ENCODE measurements at places on chromosomes 13 and 19.

GRCh38 chr13:100131863-100132574 is 43.1 kb downstream of the PCCA start:
- DNase-seq, result peak; percentile 71

DNA sequence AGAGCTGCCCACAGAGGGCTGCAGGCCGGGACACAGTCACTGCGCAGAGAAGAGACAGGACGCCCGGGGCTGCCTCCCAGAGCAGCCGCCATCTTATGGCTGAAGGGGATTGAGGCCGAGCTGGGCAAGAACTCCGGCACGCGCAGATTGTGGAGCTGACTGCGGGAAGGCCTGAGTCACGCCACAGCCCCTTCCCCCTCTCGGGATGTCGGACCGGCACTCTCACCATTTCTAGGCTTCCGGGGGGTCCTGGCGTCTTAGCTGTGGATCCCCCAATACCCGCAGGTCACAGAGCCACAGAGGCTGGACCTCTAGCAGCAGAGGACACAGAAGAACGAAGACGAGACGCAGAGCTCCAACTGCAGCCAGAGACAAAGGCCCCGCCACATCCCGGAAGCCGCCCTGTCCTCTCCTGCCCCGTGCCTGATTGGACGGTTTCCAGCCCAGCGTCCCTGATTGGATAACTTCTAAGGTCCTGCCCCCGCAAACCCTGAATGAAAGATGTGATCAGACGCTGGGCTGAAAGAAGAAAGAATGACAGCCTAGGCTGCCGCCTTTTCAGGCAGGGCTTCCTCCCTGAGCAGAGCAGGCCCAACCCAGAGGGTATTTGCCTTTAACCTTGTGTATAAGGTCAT is at the start of gene ZNF43:
ZNF43 (minus strand) TSS at position 373 of the 635 bp plus-strand sequence; CDS start at position 229, 144 bp downstream.
- peak; percentile 76 for DNase-seq

- DNase-seq, result no peak
Measured at GRCh38 chr13:73934215-73934641, 200.0 kb downstream of the KLF12 start.

DNA sequence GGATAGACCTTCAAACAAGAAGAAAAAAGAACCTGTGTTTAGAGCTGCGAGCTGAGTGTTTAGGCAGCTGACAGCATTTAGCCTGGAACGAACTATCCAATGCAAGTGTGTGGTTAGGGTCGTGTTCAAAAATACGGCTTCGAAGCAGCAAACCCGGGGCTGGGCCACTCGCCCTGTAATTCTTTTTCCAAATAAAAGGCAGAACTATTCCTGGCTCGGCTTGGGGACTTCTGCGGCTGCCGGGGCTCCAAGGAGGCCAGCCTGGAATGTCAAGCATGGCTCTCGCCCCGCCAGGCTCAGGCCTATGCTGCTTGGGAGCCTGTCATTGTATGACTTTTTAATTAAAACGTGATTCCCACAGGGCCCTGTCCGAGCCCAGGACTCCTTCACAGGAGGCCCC is 51.7 kb upstream of the KLF2 start:
- no peak for DNase-seq

GRCh38 chr13:52141299-52141698 is 12.4 kb upstream of the NEK5 start:
- DNase-seq, result no peak

- no peak for DNase-seq
Measured at GRCh38 chr13:73733706-73734105, 400.5 kb downstream of the KLF12 start.

DNA sequence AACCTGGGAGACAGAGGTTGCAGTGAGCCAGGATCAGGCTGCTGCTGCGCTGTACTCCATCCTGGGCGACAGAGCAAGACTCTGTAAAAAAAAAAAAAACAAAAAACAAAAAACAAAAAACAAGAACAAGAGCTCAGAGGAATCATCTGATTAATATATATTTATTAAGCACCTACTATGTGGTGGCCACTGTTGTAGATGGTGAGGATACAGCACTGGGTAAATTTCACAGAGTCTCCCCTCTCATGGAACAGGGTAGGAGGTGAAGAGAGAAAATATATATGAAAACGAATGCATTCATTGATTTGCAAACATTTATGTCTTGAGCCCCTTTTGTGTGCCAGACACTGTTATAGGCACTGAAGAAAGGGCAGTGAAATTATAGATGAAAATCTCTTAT is 5.9 kb upstream of the SERTAD1 start:
- DNase-seq, result no peak

DNA sequence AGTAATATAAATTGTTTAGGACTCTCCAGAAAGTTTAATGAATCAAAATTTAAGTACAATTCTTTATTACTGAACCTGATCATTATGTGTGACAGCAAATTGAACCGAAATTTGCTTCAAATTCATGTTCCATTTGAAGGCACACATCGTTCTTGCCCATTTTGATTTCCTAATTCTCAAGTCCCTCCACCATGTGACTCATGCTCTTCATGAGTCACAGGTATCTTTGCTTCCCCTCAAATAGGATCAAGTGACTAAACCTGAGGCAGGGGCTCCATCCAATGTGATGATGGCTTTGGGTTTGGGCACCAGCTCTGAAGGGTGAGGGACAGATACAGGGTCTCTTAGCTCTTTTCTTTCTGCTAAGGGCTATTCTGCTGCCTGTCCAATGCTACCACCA is 86.1 kb downstream of the THSD1 start:
- no peak for DNase-seq

- no peak for DNase-seq
Measured at GRCh38 chr13:114142640-114143490, 10.4 kb upstream of the RASA3 start.

DNA sequence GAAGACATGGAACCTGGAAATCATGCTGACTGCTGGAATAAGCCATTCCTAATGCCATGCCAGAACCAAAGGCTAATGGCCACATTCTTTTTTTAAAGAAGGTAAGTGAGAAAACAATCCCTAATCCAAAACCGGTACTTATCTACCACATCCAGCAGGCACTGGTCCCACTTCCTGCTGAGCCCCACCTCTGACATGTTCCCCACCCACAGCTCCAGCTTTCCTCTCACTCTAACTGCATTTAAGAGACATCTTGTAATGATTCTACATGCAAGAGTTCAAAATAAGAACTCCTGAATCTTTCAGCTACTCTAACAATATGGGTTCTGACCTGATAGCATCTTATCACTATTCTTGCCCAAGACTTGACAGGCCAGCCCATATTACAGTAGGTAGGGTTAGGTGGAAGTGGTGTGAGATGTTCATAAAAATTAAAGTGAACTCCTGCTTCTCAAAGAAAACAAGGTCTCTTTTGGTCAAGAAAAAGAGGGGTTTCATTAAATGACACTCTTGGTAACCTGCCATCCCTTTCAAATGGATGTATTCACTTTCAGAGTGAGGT is 41.9 kb downstream of the N4BP2L2 start:
- no peak for DNase-seq
